Tibial nerve (tissue), 4 donors: ENCODE measurements at places on chromosomes 13 and 19.
A peak's percentile ranks its signal among the peaks of the same experiment; 100 is the strongest.

GRCh38 chr13:66546534-66547379 is 683.4 kb downstream of the PCDH9 start:
- no peak for DNase-seq

- no peak for DNase-seq
Observed at GRCh38 chr13:31891472-31891871, 140.1 kb upstream of the FRY start.

- DNase-seq, result no peak
Observed at GRCh38 chr13:95756072-95756471, 79.1 kb downstream of the DNAJC3 start.

DNA sequence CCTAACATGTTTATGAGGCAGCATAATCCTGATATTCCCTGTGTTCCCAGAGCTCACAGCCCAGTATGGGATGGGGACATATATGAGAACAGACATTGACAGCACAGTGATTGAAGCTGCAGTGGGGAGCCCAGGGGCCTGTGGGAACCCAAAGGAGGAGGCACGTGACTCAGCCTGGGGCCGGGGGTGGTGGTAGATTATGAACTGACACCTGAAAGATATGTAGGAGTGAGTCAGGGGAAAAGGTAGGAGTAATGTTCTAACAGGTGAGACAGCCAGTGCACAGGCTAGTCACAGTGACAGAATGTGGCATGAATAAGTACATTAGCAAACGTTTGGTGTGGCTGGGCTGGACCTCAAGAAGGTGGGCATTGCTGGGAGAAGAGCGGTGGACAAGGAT is 29.0 kb downstream of the CKM start:
- no peak for DNase-seq

DNA sequence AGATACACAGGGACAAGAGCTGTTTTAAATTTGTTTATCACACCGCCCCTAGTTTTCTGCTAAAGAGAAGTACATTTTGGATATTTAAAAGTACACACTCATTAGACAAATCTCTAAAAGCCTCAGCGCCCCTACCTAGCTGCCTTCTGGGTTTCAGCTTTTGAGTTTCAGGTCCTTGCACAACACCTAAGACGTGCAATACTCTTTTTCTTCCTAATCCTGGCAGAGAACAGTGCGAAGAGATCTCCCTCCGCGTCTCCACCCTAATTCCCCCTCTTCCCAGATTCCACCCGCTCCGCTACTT is 421 bp upstream of the KLF5 start:
- DNase-seq, result no peak

- peak; percentile 73 for DNase-seq
Observed at GRCh38 chr19:57103573-57104277, 16.1 kb upstream of the USP29 start.

GRCh38 chr19:15299568-15300409 is 32.5 kb downstream of the BRD4 start:
- DNase-seq, result no peak

- no peak for DNase-seq
Observed at GRCh38 chr19:35153701-35154524, 622 bp upstream of the FXYD5 start.

- no peak for DNase-seq
Observed at GRCh38 chr19:2221918-2222317, 14.2 kb downstream of the PLEKHJ1 start.

GRCh38 chr13:50401049-50401505 is 385.8 kb downstream of the KCNRG start:
- DNase-seq, result no peak

GRCh38 chr13:107365466-107366215 is 797.7 kb upstream of the ARGLU1 start:
- DNase-seq, result no peak

GRCh38 chr19:10332158-10332964 is 968 bp downstream of the RAVER1 start:
- DNase-seq, result no peak

- no peak for DNase-seq
Observed at GRCh38 chr19:43286096-43286495, 16.8 kb upstream of the PSG9 start.

DNA sequence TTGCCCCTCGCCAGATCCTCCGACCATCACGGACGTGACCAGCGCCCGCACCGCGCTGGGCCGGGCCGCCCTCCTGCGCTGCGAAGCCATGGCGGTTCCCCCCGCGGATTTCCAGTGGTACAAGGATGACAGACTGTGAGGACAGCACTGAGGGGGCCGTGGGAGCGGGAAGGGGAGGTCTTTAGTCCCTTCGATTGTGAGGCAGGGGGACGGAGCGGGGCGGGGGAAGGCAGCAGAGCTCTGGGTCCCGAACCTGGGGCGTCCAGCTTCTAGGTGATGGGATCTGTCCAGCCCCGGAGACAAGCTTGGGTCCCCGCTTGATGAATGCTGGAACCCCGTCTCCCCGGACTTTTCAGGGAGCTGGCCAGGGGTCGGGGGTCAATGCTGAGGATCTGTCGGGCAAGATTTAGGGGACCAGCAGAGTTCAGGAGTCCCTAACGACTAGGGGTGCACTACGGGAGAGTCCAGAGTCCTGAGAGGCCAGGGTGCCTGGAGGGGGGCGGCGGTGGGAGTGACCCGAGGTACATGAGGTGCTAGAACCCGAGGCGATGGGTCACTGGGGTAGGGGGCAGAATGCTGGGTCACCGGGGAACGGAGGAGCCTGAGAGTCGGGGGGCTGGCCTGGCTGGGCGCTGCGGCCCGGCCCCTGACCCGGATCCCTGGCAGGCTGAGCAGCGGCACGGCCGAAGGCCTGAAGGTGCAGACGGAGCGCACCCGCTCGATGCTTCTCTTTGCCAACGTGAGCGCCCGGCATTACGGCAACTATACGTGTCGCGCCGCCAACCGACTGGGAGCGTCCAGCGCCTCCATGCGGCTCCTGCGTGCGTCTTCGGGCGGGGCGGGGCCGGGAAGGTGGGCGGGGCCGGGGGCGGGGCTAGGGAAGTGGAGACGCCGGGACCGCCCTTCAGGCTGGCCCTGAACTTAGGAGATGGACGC is 14.6 kb downstream of the VSIG10L start:
- DNase-seq, result no peak

GRCh38 chr13:37491661-37492060 is 106.9 kb downstream of the POSTN start:
- no peak for DNase-seq

DNA sequence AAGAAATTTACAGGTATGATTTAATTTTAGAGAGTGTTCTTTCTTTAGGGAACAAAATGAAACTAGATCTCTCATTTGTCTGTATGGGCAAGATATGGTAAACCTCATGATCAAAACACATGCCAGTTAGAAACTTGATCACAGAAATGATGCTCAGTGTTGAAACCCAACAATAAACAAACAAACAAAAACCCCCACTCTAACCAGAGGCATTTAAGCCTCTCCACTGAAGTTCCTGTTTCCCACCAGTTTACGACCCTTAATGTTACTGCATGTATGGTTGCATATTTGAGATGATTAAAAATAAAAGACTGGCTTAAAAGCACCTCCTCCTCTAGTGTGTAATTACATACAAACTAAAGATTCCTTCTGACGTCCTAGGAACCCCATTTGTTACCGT is 293.3 kb upstream of the MAB21L1 start:
- DNase-seq, result no peak

DNA sequence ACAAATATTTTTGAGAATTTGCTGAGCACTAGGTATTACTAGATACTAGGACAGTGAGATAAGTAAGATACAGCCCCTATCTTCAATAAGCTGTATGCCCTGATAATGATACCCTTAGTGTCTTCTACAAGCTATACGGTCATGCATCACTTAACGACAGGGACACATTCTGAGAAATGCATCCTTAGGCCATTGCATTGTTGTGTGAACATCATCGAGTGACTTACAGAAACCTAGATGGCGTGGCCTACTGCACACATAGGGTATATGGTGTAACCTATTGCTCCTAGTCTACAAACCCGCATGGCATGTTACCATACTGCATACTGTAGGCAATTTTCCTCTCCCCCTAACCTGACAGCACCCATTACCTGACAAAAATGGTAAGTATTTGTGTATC is 64.9 kb downstream of the LRCH1 start:
- no peak for DNase-seq
